ENCODE measurements at places on chromosomes 6 and 20.

- no peak overlapping the region for H3K4me3 ChIP-seq
- no peaks in the 10 kb centered on the region for H3K36me3 ChIP-seq
- H3K27me3 ChIP-seq: peaks cover 7% of the 10 kb centered on the region
- no peak overlapping the region for H3K27ac ChIP-seq
- DNase-seq: no peak
Measured at GRCh38 chr6:30002871-30003270, 58.2 kb upstream of the POLR1H start.

DNA sequence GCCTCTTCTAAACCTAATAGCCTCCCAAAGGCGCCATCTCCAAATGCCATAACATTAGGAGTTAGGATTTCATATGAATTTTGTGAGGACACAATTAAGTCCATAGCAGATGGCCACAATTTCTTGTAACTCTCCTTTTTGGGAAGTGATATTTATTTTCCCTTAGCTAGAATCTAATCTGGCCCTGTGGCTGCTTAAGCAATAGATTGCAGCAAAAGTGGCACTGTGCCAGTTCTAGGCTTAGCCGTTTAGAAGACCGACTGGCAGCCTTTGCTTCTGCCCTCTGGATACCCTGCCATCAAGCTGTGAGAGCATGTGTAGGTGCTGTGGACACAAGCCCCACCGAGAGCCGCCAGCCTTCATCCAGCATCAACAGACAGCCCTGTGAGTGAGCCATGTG lies 15.9 kb upstream of the ADGB start:
- no peak overlapping the region for H3K4me3 ChIP-seq
- H3K27me3 ChIP-seq: no peaks in the 10 kb centered on the region
- no peak for DNase-seq
- no peak overlapping the region for H3K27ac ChIP-seq

- DNase-seq: no peak
- H3K4me1 ChIP-seq: peaks cover 36% of the 10 kb centered on the region
- H3K27me3 ChIP-seq: peaks cover 9% of the 10 kb centered on the region
Measured at GRCh38 chr20:56829788-56830385, 200.8 kb downstream of the TFAP2C start.

GRCh38 chr6:65059568-65059967 lies 647.5 kb downstream of the EYS start:
- no peak overlapping the region for H3K27ac ChIP-seq
- no peak overlapping the region for H3K4me3 ChIP-seq
- no peaks in the 10 kb centered on the region for H3K27me3 ChIP-seq
- no peak for DNase-seq
- H3K36me3 ChIP-seq: no peaks in the 10 kb centered on the region

DNA sequence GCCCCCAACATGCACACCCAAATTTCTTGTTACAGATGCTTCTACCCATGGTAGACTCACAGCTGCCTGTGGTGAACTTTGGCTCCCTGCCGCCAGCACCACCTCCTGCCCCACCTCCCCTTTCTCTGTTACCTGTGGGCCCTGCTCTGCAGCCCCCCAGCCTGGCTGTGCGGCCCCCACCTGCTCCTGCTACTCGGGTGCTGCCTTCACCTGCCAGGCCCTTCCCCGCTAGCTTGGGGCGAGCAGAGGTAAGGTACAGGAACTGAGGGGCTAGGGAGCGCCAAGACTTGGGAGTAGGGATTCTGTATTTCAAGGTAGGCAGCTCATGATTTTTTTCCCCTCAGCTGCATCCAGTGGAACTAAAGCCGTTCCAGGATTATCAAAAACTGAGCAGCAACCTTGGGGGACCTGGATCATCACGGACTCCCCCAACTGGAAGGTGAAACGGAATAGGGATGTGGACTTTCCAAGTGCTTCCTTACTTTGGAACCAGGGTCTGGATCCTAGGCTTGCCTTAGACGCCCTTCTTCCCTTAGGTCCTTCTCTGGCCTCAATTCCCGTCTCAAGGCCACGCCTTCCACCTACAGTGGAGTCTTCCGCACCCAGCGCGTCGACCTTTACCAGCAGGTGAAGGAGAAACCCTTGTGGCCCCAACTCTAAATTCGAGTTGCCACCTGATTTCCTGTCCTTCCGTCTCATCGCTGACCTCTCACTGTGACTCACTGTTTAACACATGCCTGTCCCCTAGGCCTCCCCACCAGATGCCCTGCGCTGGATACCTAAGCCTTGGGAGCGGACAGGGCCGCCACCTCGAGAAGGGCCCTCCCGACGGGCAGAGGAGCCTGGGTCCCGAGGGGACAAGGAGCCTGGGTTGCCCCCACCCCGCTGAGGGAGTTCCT lies 15.5 kb downstream of the BAG6 start:
- H3K27me3 ChIP-seq: no peaks in the 10 kb centered on the region
- peaks cover 99% of the 10 kb centered on the region for H3K36me3 ChIP-seq
- H3K27ac ChIP-seq: no peak overlapping the region
- H3K4me1 ChIP-seq: no peaks in the 10 kb centered on the region
- no peak for DNase-seq

GRCh38 chr6:5566718-5567117 lies 305.4 kb downstream of the FARS2 start:
- H3K4me3 ChIP-seq: no peak overlapping the region
- DNase-seq: no peak
- H3K27me3 ChIP-seq: no peaks in the 10 kb centered on the region
- H3K36me3 ChIP-seq: no peaks in the 10 kb centered on the region
- H3K4me1 ChIP-seq: no peaks in the 10 kb centered on the region
- H3K27ac ChIP-seq: no peak overlapping the region

GRCh38 chr6:29466241-29466640 lies 9.3 kb downstream of the OR2H1 start:
- no peaks in the 10 kb centered on the region for H3K36me3 ChIP-seq
- DNase-seq: no peak
- no peak overlapping the region for H3K27ac ChIP-seq
- H3K27me3 ChIP-seq: no peaks in the 10 kb centered on the region
- no peaks in the 10 kb centered on the region for H3K4me1 ChIP-seq

- DNase-seq: no peak
- H3K36me3 ChIP-seq: no peaks in the 10 kb centered on the region
- no peaks in the 10 kb centered on the region for H3K4me1 ChIP-seq
Measured at GRCh38 chr20:14488756-14489479, 151.5 kb upstream of the FLRT3 start.

DNA sequence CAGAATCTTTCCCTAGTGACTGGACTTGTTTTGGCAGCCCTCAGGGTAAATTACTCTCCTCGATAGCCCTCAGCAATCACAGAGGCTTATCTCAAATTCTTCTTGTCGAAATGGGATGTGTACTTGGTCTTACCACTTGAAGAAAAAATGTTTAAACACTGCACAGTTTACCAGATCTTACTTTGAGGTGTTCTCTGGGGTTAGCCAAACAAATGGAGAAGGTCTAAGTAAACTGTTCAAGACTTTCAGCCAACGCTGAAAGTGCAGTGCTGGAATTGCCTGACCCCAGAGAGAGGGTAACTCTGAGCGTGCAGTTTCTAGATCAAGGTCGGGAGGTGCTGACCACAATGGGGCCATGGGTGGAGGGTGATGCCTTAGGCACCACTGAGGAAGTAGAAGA lies 39.2 kb downstream of the MYLIP start:
- no peak overlapping the region for H3K27ac ChIP-seq
- H3K36me3 ChIP-seq: no peaks in the 10 kb centered on the region
- H3K4me3 ChIP-seq: no peak overlapping the region
- DNase-seq: no peak
- no peaks in the 10 kb centered on the region for H3K27me3 ChIP-seq

GRCh38 chr6:16698162-16698533 lies 63.1 kb downstream of the ATXN1 start:
- no peak overlapping the region for H3K4me3 ChIP-seq
- no peak overlapping the region for H3K27ac ChIP-seq
- peaks cover 32% of the 10 kb centered on the region for H3K4me1 ChIP-seq
- no peak for DNase-seq
- no peaks in the 10 kb centered on the region for H3K36me3 ChIP-seq
- no peaks in the 10 kb centered on the region for H3K27me3 ChIP-seq

DNA sequence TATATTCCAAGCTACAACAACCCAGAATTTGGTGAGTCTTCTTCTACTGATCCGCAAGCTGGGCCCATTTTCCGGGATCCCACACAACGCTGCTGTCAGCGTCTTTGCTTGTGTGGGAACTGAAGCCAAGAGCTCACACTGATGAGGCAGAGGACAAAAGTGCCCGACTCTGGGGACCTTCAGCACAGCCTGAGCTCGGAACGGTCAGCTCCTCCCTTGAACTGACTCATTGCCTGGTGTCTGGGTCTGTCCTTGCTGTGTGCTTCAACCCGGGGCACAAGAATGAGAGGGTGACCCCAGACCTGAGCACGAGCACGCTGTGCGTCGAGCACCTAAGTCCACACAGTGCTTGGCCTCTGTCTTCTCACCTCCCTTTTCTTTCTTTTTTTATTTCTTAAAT lies 33.5 kb downstream of the DACT2 start:
- H3K4me3 ChIP-seq: no peak overlapping the region
- H3K27me3 ChIP-seq: peaks cover 2% of the 10 kb centered on the region
- no peak for DNase-seq

- peaks cover 56% of the 10 kb centered on the region for H3K4me1 ChIP-seq
- H3K27ac ChIP-seq: no peak overlapping the region
- H3K4me3 ChIP-seq: no peak overlapping the region
- DNase-seq: no peak
- no peaks in the 10 kb centered on the region for H3K36me3 ChIP-seq
- no peaks in the 10 kb centered on the region for H3K27me3 ChIP-seq
Measured at GRCh38 chr20:50528804-50529351, 18.7 kb downstream of the PTPN1 start.

- H3K27me3 ChIP-seq: no peaks in the 10 kb centered on the region
- peaks cover 3% of the 10 kb centered on the region for H3K4me1 ChIP-seq
- H3K36me3 ChIP-seq: no peaks in the 10 kb centered on the region
Measured at GRCh38 chr20:54017846-54018245, 52.5 kb downstream of the BCAS1 start.

DNA sequence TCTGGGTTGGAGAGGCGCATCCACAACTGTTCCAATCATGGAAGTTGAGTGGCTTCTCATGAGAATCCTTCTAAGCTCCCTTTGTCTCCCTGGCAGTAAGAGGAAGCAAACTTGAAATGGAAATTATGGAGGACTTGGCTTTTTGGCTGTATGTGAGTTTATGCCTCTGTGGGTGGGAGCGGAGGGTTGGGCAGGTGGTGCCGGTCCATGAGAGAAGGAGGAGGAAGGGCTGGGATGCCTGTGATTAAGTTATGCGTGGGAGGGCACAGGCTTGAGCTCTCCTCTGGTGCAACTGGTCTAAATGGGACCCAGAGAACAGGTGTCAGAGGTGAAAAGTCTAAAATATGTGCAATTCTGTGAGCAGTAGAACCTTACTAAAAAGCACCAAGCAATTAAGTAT lies 2.2 kb downstream of the PHACTR3 start:
- DNase-seq: no peak
- H3K27me3 ChIP-seq: peaks cover 99% of the 10 kb centered on the region
- H3K36me3 ChIP-seq: no peaks in the 10 kb centered on the region
- H3K27ac ChIP-seq: no peak overlapping the region
- H3K4me1 ChIP-seq: peaks cover 11% of the 10 kb centered on the region

DNA sequence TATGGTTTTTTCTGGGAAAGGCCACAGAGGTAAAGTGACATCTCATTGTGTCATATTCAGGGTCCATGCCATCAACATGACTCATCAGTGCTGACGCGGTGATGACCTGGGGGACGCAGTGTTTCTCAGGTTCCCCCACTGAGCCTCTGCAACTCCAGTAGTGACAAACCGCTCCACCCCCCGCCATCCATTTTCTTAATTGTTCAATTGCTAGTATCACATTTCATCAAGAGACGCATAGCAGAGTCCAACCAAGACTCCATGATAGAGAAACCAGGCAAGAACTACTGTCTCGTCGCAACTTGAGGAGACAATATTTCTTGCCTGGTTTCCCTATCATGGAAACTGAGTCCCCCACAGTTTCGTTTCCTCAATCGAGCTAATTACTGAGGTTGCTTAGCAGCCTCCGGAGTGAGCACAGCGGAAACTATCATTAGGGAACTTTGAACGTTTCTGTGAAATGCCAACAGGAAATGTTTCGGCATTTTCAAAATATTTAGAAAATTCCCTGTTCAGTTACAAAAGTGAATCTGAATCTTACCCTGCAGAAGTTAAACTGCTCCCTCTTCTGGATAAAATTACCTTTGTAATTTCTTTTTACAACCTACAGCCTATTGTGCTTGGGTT lies 12.2 kb upstream of the SERPINB1 start:
- H3K36me3 ChIP-seq: no peaks in the 10 kb centered on the region
- H3K27ac ChIP-seq: peak overlapping the region; percentile 67
- peaks cover 28% of the 10 kb centered on the region for H3K4me1 ChIP-seq
- DNase-seq: peak; percentile 83

- DNase-seq: no peak
- peaks cover 59% of the 10 kb centered on the region for H3K36me3 ChIP-seq
- no peaks in the 10 kb centered on the region for H3K27me3 ChIP-seq
- no peak overlapping the region for H3K4me3 ChIP-seq
- H3K27ac ChIP-seq: no peak overlapping the region
Measured at GRCh38 chr20:25675161-25675560, 21.5 kb downstream of the ZNF337 start.

- H3K4me3 ChIP-seq: no peak overlapping the region
- no peaks in the 10 kb centered on the region for H3K4me1 ChIP-seq
- no peak for DNase-seq
- no peaks in the 10 kb centered on the region for H3K36me3 ChIP-seq
Measured at GRCh38 chr6:81739230-81740195, 13.0 kb downstream of the TENT5A start.

DNA sequence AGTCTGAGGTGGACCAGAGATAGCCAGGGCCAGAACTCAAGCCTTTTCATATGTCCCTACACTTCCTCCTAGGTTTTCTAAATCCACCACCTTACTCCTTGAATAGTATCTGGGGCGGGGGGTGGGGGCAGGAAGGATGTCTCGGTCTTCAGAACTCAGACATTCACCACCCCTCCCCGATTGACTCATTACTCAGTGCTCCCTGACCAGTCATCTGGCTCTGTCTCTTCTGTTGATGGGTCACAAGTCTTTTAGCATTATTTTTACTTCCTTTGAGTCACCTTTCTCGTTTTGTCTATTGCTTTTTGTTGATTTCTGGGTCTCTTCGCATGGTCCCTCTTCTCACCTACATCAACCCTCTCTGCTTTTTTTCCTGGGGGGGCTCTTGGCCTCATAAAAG lies 23.3 kb downstream of the NOX3 start:
- no peaks in the 10 kb centered on the region for H3K36me3 ChIP-seq
- H3K27me3 ChIP-seq: no peaks in the 10 kb centered on the region
- no peak overlapping the region for H3K4me3 ChIP-seq
- no peak for DNase-seq

DNA sequence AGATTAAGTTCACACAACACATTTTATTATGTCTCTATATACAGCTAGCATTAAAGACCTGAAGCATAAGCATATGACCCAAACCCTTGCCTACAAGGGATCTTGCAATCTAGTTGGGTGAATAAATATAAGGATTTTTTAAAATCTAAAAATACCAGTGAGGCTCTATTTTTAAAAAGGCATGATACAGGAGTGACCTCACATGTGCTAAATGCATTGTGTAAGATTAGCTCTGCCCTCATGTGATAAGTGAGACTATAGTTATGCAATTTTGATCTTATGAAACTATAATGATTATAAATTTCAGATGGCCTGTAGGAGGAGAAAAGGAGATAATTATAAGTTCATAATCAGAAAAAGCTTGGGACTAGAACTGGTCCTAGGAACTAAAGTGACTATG lies 451.0 kb upstream of the MAN1A1 start:
- no peaks in the 10 kb centered on the region for H3K36me3 ChIP-seq
- DNase-seq: no peak
- H3K27me3 ChIP-seq: no peaks in the 10 kb centered on the region
- H3K4me3 ChIP-seq: no peak overlapping the region

All from suprapubic skin (tissue), 4 donors.